GM12891 (cell line): ENCODE measurements at places on chromosomes 6 and 20.

DNA sequence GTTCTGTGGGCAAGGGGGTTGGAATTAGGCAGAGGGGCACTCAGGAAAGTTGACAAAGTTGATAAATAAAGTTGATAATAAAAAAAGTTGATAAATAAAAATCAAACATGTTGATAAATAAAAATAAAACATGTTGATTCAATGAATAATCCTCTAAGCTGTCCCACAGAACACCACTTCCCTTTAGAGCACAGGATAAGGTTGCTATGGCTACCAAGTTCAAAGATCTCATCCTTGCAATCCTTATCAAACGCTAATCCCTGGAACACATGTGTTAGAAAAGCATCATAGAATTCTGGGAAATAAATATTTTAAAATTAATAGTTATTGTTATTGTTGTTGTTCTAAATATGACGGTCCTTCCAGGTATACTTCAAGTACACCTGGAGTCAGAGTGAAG is 33.9 kb downstream of the MBOAT1 start:
- DNase-seq = no peak

- no peak for DNase-seq
Observed at GRCh38 chr6:130944486-130944885, 117.3 kb downstream of the SMLR1 start.

DNA sequence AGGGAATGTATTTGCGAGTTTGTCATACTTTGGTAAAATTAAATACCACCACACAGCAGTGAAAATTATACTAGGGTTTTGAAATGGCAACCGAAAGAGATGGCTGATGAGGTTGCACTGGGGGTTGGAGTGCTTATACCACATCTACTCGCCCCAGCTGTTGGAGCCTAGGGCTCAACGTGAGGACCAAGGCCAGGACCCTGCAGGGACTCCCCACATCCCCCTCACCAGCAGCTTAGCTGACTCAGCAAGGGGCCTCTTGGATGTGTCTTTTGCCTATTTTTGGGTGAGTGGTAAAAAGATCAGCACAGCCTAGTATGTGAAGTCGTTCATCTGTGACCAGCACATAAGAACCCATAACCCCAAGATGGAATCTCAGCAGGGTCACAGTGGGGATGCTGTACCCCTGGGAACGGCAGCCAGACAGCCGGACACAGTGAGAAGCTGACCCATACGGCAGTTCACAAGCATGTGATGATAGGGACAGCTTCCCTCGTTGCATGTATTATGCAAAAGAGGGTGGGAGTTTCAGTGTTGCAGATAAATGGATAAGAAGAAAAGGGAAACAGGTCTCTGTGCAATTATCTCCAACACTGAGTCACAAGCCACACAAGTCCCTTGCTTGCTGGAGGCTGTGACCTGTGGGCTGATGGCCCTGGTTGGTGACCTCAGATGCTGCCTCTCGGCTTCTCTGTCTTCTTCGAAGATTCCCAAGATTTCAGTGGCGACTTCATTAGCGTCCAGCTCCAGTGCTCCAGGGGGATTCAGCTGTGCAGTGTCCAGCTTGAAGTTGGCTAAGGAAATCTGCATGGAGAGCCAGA is 20.9 kb upstream of the SPO11 start:
- no peak for DNase-seq

DNA sequence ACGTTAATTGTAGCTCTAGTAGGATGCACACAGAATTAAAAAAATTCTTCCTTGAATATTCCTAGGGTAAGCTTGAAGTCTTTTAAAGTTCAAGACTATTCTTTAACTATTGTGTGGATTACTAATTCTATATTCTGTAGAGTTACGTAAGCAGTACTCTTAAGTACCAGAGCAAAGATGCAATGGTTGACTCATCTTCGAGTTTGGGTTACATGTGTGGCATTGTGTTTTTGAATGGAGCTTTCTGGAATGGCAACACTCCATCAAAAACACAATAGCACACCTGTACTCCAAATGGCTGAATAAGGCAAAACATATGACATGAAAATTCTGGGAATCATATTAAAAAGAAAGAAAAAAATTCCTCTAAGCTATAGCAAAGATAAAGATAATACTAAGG is 33.5 kb upstream of the CEP162 start:
- no peak for DNase-seq

DNA sequence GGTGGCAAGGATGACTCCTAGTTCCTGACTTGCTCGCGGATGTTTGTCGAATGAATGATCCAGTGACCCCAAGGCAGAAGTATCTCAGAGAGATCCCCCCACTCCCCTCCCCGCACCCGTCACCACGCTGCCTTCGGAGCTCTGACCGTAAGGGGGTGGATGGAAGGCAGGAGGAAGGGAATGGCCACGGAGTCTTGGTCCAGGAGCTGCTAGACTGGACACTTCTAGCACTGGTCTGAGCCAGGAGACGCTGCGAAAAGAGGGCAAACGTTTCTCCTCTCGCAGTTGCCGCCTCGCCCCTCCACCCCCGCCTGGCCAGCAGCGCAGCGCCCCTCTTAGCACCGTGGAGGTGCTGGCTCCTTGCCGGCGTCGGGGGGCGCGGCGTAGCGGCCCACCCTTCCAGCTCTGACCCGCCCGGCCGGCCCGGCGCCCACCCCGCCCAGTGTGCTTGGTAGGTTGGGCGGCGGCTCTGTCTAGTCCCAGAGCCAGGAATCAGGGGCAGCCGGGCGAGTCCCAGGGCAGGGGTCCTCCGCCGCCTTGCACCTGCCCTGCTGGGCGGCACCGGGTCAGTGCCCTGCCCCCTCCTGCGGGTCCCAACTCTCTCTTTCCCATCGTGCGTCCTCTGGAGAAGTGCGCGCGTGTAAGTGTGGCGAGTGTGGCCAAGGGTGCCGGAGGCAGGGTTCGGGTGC is 2.4 kb upstream of the DBNDD2 start:
- no peak for DNase-seq

- no peak for DNase-seq
Observed at GRCh38 chr20:54255157-54255556, 47.3 kb downstream of the PFDN4 start.

- no peak for DNase-seq
Observed at GRCh38 chr6:72936766-72937559, 288.3 kb downstream of the KHDC1L start.

- no peak for DNase-seq
Observed at GRCh38 chr6:88870717-88871330, 92.6 kb downstream of the RNGTT start.

DNA sequence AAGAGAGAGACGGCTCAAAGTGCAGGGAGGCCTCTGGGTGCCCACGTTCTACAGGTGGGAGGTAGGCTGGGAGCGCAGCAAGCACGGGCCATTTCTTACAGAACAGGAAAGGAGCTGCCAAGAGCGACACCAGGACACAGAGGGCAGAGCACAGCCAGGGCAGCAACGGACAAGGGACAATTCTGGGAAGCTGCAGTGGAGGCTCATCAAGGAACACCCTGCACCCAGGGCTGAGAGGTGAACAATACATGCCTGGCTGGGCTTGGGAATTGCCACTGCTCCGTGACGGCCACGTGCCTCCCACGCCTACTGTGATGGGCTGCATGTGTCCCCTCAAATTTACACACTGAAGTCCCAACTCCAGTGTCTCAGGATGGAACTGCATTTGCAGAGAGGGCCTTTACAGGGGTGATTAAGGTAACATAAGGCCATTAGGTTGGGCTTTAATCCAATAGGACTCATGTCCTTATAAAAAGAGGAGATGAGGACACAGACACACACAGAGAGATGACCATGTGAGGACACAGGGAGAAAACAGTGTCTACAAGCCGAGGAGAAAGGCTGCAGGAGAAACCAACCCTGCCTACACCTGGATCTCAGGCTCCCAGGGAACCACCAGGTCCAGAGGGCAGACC is 13.6 kb downstream of the SERPINB6 start:
- no peak for DNase-seq

GRCh38 chr20:57061051-57061900 is 205.2 kb downstream of the BMP7 start:
- no peak for DNase-seq

DNA sequence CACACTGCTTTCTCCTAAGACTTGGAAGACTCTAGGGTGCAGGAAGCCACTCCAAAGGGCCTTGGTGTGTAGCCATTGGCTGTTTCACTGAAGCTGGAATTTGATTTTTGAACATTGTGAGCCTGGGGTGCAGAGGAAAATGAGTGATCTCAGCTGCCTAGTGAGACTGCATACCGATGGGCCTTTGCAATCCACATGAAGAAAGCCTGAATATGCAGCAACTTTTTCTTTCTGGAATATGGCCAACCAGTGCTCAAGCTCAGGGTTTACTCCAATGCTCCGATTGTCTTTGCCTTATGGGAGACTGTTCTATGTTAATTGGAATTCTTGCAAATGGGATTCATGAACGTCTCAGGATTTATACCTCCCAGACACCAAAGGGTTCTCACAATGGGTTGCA is 242.6 kb downstream of the DOK5 start:
- DNase-seq = no peak

- no peak for DNase-seq
Observed at GRCh38 chr20:25259358-25259757, 11.5 kb downstream of the PYGB start.

DNA sequence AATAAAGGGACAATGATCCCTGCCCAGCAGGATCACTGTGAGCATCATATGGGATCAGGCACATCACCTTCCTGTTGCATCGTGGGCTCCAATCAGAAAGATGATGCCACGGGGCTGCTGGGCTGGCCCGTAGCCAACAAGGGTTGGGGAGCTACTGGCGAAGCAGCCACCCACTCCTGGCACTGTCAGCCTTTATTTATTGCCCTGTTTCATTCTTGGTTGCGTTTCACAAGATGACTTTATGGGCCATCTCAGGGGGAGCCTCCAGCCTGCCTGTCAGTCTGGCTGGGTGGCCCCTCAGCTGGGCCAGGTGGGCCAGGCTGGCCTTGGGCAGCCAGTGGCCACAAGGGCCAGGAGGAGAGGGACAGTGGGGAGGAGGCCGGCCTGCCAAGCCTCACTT is 17.3 kb downstream of the VSTM2L start:
- DNase-seq = no peak

DNA sequence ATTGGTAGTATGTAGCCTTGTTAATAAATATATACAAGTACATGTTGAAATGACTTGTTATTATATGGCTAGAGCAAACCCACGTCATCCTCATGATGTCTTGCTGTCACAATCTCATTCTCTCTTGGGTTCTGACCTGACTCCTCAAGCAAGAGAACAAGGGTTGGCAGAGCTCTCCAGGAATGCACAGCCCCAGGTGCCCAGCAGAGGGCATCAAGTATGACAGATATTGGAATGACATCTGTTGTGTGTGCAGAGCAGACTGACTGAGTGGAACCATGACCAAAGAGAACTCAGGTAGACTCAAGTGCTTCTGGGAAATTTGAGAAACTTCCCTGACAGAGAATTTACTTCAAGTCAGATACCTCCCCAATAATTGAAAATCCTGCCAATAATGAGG is 90.6 kb downstream of the PAX1 start:
- DNase-seq = no peak

GRCh38 chr6:2949121-2949520 is 22.2 kb downstream of the SERPINB6 start:
- DNase-seq = no peak

- no peak for DNase-seq
Observed at GRCh38 chr6:88236612-88237360, 70.6 kb upstream of the CNR1 start.

GRCh38 chr6:131045139-131045538 is 17.9 kb downstream of the EPB41L2 start:
- no peak for DNase-seq

- no peak for DNase-seq
Observed at GRCh38 chr20:36493051-36493800, 48.1 kb upstream of the MYL9 start.

DNA sequence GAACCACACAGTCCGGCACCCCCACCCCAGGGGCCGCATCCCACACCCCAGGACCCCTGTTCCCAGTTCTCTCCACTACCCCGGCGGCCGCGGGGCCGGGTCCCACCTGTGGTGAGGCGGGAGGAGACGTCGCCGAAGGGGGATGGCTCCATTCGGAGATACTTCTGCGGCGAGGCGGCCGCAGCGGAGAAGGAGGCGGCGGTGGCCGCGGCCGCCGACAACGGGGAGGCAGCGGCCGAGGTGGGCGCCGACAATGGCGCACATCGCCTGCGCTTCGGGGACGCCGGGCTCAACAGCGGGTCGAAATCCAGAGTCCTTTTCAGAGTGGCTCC is 723 bp downstream of the AKIRIN2 start:
- no peak for DNase-seq

- no peak for DNase-seq
Observed at GRCh38 chr20:52783769-52784168, 188.4 kb upstream of the TSHZ2 start.

DNA sequence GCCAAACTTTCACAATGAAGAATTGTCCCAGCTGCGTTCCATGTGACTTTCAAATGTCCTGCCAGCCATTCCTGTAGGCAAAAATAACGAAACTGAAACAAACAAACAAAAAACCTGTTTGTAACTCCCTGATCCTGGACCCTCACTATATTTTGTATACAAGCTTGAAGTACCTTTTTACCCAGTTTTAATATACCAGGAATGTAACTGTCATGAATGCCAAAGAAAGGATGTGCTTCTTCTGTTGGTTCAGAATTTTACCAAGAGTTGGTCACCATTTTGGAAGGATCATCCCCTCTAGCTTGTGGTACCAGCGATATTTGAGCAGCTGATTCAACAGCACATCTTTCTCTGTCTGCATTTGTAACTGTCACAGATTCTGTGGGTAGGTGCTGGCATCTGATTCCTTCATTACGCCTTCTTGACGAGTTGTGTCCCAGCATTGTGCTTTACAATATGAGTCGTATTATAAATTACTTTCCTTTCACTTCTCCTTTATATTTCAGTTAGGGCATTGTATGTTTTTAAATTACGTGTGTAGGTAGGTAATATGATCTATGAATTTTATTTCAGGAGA is 93.9 kb downstream of the DLGAP4 start:
- no peak for DNase-seq

GRCh38 chr6:41878961-41879405 is 16.2 kb downstream of the USP49 start:
- no peak for DNase-seq

- no peak for DNase-seq
Observed at GRCh38 chr6:8017705-8018104, 46.5 kb downstream of the BLOC1S5 start.

- peak; percentile 28 for DNase-seq
Observed at GRCh38 chr6:1524040-1524480, 85.7 kb upstream of the FOXC1 start.

- DNase-seq = no peak
Observed at GRCh38 chr20:45968081-45968671, 3.8 kb downstream of the ZNF335 start.

DNA sequence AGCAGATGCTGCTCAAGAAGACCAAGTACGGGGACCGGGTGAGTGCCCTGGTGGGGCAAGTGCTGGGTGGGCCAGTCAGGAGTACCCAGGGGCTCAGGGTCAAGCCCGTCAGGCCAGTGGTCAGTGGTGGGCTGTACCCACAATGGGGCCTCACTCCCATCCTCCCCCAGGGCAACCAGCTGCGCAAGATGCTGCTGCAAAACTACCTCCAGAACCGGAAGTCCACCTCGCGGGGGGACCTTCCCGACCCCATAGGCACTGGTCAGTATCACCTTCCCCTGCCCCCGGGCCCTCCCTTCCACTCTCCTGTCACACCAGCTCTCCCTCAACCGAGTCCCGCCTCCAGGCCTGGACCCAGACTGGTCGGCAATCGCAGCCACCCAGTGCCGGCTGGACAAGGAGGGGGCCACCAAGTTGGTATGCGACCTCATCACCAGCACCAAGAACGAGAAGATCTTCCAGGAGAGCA is 27.0 kb downstream of the UQCC2 start:
- no peak for DNase-seq

GRCh38 chr6:95574811-95575210 is 2.5 kb upstream of the MANEA start:
- no peak for DNase-seq
